COR-L47 (cell line): ENCODE measurements at places on chromosomes 12 and 14.
A peak's percentile ranks its signal among the peaks of the same experiment; 100 is the strongest.

GRCh38 chr12:75814851-75815754 lies 216.5 kb downstream of the PHLDA1 start:
- no peak for DNase-seq

GRCh38 chr12:15530361-15530760 lies 208.1 kb downstream of the PTPRO start:
- DNase-seq: no peak

GRCh38 chr14:67725171-67725570 lies 23.5 kb downstream of the RDH12 start:
- DNase-seq: no peak

- no peak for DNase-seq
Measured at GRCh38 chr14:72401101-72401625, 468.9 kb downstream of the RGS6 start.

DNA sequence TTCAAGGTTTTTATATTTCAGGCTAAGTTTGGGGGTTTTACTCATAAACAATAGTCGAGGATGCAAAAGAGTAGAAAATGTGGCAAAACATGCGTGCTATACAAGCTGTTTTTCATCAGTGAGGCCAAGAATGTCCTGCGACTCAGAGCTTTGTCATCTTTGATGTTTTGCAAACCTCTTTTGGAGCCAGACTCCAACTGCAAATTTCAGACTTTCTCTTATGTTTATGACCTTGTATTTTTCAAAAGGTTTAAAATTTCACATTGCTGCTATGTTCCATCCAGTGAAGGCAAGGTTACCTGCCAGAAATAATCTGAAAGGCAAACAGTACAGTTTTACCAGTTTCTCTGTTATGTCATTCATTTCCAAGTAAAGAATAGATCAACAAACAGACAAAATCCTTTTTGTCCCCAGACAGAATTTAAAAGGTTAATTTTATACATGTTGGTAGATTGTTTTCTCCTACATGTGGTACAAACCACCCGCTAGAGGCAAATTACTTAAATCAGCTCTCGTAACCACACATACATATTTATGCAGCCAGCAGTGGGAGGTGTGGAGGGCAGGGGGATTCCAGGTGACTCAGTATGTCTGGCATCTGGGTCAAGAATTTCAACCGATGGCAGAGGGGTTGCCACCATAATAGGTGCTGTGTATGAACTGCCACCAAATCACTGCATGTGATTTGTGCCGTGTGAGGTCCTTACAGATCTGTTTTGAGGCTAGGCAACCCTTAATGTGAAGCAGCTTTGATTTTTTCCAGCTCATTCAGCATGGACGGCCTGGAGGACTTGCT lies 119.8 kb upstream of the CPM start:
- DNase-seq: no peak

GRCh38 chr12:62817556-62818271 lies 117.2 kb downstream of the PPM1H start:
- DNase-seq: no peak

DNA sequence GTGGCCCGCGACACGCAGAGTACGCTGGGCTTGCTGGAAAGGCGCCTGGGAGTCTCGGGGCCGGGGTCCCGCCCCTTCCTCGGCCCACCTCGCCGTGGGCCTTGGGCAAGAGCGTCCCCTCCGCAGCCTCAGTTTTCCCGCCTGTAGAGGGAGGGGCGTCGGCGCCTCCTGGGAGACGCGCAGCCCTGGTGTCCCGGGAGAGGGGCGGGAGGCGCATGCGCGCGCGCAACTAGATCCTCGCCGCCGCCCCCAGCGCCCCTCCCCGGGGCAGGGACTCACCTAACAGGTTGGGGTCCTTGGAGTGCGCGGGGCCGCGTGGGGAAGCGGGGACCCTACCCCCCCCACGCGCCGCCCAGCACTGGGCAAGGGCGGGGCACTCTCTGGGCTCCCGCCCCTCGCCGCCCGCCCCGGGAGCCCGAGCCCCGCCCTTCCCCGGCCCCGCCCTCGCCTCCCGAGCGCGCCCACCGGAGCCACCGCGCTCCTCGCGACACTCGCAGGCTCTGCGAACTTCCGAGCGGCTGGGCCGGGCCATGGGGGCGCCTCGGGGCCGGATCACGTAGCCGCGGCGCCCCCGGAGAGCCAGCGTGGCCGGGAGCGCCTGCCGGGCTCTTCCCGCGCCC lies at the start of gene KIF26A:
TSS of gene KIF26A (plus strand) at position 490 of the 620 bp plus-strand sequence. CDS start 136 bp downstream, outside the sequence.
- peak; percentile 61 for DNase-seq

DNA sequence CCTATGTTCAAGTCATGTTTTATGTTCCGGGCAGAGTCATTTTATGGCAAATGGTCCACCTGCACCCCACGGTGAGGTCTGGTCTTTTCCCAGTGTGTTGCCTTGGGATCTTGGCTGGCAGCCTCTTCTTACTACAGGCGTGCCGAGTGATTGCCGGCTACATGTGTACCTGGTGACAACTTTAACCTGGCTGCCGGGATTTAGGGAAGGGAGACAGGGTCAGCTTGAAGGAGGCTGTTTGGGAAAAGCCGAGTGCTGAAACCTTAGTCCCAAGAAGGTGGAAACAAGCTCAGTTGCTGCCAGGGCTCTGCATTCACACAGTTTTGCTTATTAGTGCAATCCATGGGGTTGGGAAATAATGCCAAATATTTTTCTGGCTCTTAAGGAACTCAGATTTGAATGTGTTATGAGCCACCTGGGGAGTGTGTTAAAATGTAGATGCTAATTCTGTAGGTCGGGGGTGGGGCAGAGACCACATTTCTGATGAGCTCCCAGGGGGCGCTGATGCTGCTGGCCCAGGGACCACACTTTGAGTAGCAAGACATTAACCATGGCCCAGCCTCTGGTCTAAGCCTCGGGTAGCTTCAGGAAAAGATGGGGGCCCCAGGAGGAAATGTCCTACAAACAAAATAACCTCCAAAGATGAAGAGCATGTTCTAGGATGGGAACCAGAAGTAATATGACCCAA lies 179.6 kb downstream of the TBX5 start:
- DNase-seq: no peak

- DNase-seq: no peak
Measured at GRCh38 chr12:69464428-69464827, 5.8 kb upstream of the FRS2 start.

GRCh38 chr14:104218361-104219180 lies 80.2 kb downstream of the KIF26A start:
- no peak for DNase-seq

- peak; percentile 58 for DNase-seq
Measured at GRCh38 chr14:75495882-75496281, 26.4 kb upstream of the BATF start.

DNA sequence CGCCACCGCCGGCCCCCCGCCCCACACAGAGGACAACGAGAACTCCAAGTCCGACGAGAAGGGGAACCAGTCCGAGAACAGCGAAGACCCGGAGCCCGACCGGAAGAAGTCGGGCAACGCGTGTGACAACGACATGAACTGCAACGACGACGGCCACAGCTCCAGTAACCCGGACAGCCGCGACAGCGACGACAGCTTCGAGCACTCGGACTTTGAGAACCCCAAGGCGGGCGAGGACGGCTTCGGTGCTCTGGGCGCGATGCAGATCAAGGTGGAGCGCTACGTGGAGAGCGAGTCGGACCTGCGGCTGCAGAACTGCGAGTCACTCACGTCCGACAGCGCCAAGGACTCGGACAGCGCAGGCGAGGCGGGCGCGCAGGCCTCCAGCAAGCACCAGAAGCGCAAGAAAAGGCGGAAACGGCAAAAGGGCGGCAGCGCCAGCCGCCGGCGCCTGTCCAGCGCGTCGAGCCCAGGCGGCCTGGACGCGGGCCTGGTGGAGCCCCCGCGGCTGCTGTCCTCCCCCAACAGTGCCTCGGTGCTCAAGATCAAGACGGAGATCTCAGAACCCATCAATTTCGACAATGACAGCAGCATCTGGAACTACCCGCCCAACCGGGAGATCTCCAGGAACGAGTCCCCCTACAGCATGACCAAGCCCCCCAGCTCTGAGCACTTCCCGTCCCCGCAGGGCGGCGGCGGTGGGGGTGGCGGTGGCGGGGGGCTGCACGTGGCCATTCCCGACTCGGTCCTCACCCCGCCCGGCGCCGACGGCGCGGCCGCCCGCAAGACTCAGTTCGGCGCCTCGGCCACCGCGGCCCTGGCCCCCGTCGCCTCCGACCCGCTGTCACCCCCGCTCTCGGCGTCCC lies 150.9 kb downstream of the EGLN3 start:
- no peak for DNase-seq

- DNase-seq: no peak
Measured at GRCh38 chr12:17235996-17236395, 630.0 kb upstream of the LMO3 start.

- DNase-seq: no peak
Measured at GRCh38 chr12:103645202-103645601, 58.1 kb downstream of the STAB2 start.

- no peak for DNase-seq
Measured at GRCh38 chr14:23392613-23393012, 15.5 kb downstream of the MYH6 start.

DNA sequence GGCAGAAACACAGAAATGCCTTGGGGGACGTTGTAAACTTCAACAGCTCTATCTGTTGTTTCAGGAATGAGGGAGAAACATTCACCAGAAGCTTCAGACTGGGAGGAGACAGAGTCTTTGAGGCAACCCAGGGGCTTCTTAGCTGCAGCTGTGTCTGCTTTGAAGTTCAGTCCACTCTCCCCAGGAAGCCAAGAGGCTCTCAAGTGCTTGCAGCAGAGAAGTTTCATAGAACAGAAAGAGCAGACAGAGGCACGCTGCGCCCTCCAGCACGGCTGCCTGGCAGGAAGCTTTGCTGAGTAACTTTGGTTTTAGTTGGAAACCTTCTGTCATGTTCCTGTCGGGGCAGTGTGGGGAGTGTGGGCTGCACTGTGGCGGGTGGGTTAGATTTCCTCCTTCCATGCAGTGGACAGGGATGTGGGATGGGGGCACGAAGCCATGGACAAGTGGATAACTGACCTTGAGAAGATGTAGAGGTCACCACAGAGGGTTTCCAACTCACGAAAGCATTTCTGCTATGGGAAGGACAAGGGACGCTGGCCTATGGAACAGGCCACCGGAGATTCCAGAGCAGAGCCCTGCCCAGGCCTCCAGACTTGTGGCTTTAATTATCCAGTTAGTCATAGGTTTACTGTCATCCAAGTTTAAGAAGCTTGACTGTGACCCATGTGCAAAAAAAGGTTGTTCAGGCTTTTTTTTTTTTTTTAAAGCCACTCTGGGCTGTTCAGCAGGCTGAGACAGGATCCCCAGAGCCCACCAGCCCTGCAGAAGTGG lies 107.7 kb downstream of the ARF6 start:
- DNase-seq: no peak

DNA sequence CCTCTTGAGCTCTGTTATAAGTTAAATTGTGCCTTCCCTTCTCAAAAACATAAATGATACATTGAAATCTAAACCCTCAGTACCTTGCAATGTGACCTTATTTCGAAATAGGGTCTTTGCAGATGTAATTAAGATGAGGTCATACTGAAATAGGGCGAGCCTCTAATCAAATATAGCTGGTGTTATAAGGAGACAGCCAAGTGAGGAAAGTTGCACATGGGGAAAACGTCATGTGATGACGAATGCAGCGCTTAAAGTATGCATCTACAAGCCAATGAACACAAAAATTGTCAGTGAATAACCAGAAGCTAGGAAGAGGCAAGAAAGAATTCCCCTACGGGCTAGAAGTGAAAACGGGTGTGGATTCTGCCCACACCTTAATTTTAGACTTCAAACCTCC lies 305.2 kb upstream of the FOXG1 start:
- DNase-seq: no peak

- DNase-seq: no peak
Measured at GRCh38 chr14:61285364-61285763, 4.2 kb upstream of the TMEM30B start.

GRCh38 chr12:125029761-125030358 lies 35.4 kb upstream of the AACS start:
- no peak for DNase-seq

DNA sequence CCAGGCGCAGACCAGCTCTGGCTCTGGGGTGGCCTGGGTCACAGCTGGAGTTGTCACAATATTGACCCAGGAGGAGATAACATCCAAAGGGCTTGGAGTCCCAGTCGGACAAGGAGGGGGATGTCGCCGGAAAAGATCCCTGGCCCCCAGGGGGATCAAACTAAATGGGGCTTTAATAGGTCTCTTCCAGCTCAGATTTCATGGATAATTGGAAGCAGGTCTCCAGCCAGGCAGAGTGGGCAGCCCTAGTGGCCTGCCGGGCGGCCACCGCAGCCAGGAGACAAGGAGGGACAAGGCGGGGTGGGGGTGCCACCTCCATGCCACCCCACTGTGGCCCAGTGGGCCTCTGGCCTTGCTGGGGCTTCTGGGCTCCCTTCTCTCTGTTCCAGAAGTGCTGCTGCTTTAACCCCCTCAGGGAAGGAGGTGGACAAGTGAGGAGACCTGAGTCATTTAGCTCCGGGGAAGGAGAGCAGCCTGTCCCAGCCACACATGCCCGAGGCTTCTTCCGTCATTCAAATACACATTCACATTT lies 23.1 kb upstream of the PGF start:
- DNase-seq: no peak

GRCh38 chr12:55698241-55698955 lies 9.3 kb downstream of the ITGA7 start:
- DNase-seq: no peak

DNA sequence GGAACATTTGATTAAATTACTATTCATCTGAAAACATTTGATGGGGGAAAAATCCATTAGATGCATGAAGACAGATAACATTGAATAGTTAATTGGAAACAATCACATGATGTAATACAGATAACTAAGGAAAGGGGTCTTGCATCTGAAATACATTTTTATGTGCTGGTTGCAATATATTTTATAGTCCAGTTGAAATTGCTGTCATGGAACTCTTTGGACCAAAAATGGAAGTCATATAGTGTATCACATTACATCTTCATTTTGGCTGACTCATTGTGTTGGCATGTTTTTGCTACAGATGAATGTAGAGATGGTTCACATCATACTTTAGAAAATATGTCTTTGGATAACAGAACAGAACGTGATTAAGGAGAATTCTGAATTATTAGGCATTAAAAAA lies 43.0 kb upstream of the GNPNAT1 start:
- no peak for DNase-seq

DNA sequence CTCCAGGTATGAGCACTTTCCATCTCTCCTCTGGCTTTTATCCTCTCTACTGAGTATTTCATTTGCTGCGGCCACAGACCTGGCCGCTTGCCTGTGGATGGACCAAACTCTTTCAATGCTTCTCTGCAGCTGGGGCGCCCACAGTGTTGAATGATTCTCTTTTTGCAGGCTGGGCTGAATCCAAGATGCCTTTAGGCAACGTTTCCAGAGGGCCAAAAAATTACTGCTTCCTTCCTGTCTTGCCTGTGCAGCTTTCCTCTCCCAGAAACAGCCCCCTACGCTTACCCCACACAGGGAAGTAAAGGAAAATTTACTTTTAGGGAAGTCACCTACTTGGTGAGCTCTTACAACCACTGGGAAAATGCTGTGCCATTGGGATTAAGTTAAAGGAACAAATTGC lies 55.6 kb upstream of the JDP2 start:
- DNase-seq: no peak

- DNase-seq: no peak
Measured at GRCh38 chr12:132163041-132163910, 19.0 kb downstream of the NOC4L start.

GRCh38 chr14:50926851-50927386 lies 17.4 kb downstream of the PYGL start:
- DNase-seq: no peak
